ENCODE measurements at places on chromosomes 1 and 21.

GRCh38 chr1:19338323-19338762, 26.2 kb downstream of the SLC66A1 start:
- no peak for DNase-seq

- no peak for DNase-seq
These were observed 86.1 kb upstream of the ZNF281 start for GRCh38 chr1:200495901-200496300.

GRCh38 chr1:12279728-12280464, 50.1 kb downstream of the VPS13D start:
- DNase-seq, result no peak

GRCh38 chr1:185345913-185346720, 29.1 kb upstream of the IVNS1ABP start:
- no peak for DNase-seq

DNA sequence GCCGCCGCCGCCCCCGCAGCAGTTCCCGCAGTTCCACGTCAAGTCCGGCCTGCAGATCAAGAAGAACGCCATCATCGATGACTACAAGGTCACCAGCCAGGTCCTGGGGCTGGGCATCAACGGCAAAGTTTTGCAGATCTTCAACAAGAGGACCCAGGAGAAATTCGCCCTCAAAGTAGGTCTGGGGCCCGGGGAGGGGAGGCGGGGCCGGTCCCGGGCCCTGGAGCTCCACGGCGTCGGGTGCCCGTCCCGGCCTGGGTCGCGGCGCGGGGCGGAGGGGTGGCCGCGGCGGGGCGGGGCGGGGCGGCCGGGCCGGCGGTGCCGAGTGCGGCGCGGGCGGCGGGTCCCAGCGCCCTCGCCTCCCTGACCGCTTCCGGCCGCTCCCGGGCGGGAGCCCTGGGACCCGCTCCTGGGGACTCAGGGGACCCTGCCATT, 646 bp downstream of the MAPKAPK2 start:
- DNase-seq, result no peak

- DNase-seq, result no peak
These were observed 16.3 kb downstream of the FAAH start for GRCh38 chr1:46410156-46411009.

- DNase-seq, result no peak
These were observed 1.1 kb downstream of the ITLN1 start for GRCh38 chr1:160883581-160884513.

- DNase-seq, result no peak
These were observed 52.5 kb downstream of the EPRS1 start for GRCh38 chr1:219993554-219994433.

DNA sequence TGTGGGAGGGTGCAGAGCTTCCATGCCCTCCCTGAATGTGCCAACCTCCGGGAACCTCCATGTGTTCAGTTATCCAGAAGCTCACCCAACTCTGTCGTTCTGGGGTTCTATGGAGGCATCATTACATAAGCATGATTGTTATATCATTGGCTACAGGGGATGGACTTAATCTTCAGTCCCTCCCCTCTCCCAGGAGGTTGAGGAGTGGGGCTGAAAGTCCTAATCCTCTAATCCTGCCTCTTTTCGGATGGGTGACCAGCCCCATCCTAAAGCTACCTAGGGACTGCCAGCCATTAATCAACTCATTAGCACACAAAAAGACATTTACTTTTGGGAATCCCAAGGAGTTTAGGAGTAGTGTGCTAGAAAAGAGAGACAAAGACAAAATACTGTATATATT, 32.0 kb upstream of the PSEN2 start:
- no peak for DNase-seq

DNA sequence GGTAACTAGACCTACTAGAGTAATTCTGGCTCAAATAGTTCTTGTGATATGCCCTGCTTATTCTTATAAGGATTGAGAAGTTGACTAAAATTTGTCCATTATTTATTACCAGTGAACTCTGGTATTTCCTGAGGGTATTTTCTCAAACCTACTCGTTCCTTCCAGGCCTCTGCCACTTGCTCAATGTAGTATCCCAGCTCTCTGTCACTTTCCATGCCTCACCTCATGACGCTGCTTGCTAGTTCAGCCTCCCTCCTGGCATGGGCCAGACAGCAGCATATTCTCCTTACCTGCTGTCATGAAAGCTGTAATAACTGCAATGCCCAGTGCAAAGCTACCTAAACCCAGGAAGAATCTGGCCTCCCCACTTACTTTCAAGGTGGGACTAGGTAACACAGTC, 602.9 kb upstream of the ADAMTS5 start:
- no peak for DNase-seq

DNA sequence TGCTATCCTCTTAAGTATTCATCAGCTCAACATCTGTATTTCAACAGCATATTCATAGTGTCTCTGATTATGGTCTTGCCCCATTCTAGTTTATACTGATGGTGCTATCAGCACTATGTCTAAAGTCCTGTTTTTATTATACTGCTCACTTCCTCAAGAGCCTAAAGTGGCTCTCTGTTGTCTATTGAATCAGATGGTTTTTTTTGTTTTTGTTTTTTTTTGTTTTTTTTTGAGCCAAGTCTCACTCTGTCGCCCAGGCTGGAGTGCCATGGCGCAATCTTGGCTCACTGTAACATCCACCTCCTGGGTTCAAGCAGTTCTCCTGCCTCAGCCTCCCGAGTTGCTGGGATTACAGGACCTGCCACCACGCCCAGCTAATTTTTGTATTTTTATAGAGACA, 6.1 kb downstream of the STX12 start:
- DNase-seq, result no peak

GRCh38 chr1:2529784-2530512, at the start of gene HES5:
Gene HES5 (minus strand): TSS chr1:2530263. CDS start chr1:2530164, 99 bp downstream.
- no peak for DNase-seq

DNA sequence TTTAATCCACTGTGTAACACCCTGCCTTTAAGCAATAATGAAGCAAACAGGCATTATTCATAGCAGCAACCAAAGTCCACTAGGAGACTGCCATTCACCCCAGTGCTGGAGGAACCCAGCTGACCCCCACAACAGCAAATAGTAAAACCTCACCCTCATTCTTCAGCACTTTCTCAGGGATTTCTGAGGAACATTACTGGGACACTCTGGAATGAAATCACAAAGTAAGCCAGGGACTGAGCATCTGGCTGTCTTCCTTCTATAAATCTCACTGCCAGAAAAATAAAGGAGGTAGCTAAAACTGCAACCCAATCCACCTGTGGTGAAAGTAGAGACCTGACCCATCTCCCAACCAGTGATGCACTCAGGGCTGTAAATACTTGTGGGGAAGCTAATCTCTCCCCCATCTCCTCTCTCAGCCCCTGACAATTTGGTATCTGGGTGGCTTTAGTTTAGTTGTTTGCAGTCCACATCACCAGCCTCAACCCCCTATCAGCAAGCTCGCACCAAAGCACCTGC, 47.1 kb downstream of the COL6A1 start:
- DNase-seq, result no peak

DNA sequence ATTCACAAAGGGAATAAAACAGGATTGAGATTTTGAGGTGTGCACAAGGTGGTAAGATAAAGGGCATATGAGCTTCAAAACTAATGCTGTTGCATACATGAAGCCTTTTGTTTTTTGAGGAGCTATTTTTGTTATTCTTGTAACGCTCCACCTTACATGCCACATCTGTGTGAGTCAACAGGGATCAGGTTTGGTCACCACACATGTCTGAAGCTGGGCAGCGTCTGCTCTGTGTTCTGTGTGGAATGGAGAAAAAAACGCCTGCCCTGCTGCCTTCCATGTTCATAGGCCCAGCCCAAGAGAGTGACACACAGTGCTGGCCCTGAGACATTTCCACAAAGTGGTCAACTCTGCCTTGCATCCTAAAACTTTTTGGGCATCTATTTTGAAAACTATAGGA, 67.7 kb downstream of the MPZL1 start:
- DNase-seq, result peak; percentile 36

- DNase-seq, result no peak
These were observed 135.9 kb downstream of the ACBD6 start for GRCh38 chr1:180366371-180367068.

DNA sequence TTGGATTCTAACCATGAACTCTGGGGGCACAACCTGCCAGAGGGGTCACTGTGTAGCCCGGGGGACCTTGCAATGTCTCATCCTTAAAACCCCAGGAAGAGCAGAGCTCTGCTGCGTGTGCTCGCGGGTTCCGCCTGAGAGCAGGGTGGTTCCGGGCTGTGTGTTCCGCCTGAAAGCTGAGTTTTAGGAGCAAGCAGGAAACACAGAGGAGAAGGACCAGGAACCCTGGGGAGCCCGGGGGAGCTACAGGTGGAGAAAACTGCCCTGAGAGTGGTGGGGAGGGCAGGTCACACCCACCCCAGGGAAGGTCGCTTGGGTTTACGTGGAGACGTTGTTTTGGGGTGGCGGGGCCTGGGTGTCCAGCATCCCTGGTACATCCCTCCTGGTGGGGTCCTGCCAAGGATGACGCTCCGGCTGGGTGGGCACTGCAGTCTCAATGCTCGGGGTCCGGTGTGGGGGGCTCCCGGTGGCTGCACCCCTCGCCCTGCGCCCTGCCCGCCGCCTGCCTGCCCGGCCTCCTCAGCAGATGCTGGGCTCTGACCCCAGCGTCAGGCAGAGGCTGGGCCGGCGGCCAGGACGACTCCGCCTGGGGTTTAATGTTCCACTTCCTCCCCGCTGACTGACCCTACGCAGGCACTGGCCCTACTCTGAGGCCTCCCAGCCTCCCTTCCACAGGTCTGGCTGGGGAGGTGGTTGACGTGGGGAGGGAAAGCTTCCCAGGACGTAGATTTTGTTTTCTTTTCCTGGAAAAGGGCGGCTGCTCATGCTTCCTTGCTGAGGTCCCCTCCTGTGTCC, 17.3 kb upstream of the C1orf159 start:
- DNase-seq, result no peak

DNA sequence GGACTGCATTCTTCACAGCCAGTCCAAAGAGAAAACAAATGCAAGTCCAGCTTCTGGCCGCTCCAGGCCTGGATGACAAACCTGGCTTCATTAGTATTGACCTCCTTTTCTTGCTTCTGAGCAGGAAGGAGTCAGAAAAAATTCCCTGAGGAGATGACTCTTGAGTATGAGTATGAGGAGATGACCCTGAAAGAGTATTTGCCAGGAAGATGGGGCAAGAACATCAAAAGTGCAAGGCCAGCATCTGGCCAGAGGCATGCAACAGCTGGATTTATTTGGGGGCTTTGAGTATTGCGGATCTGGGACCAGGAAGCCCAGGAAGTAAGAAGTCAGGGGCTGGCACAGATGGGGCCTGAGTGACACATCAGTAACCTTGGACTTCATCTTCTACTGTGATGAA, 113.9 kb downstream of the GLIS1 start:
- no peak for DNase-seq

DNA sequence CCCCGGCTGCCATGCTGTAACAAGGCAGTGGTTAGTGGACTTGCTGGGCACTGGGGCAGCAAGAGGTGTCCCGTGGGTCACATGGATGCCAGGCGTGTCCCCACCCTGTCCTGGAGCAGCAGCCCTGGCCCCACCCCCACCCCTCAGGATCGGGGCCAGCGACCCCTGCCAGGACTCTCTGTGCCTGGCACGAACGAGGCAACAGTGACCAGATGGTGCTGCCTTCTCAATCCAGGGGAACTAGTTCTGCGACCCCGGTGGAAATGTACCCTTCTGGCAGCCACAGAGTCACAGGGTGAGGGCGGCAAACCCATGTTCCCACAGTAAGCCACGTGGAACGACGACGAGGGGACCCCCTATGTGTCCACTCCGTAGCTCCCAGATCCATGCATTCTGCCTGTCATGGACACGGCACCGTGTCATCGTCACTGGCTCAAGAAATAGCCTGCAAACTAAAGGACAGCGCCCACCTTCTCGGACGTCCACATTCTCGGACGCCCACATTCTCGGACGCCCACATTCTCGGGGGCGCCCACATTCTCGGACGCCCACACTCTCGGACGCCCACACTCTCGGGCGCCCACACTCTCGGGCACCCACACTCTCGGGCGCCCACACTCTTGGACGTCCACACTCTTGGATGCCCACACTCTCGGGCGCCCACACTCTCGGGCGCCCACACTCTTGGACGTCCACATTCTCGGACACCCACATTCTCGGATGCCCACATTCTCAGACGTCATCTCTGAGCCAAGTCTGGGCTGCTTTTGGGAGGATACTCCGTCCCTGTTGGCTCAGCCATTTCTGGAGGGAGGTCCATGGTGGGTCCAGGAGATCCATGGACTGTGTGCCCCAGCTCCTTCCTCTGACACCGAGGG, 19.6 kb upstream of the ACTRT2 start:
- no peak for DNase-seq

GRCh38 chr21:46392921-46393320, 65.8 kb upstream of the DIP2A start:
- no peak for DNase-seq

GRCh38 chr1:40876436-40876761, 14.2 kb upstream of the CITED4 start:
- DNase-seq, result no peak

- DNase-seq, result no peak
These were observed 71.2 kb downstream of the VWA5B1 start for GRCh38 chr1:20361805-20362381.

DNA sequence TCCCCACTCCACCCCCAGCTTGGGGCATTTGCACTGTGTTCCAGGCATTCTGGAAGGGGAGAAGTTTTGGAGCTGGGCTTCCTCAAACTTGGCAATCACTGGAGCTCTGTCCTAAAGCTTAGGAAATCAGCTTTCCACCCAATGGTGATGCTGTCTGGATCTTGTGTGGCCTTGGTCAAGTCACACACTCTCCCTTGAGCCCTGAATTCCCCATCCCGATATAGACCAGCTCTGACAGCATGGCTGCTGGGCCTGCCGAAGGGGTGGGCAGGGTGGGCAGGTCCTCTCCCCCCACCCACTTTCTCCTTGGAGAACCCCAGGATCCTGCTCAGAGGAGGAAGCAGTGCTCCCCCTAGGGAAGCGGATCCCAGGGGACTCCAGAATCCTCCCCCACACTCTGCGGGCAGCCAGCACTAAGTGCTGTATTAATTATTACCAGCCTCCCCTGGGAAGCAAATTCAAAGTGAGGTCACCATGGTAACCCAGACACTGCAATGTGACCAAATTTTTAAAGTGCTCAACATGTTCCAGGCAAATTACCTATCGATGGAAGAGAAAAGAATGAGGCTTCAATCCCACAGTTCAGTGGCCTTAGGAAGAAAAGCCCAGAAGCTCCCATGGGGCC, 21.3 kb upstream of the LDLRAP1 start:
- DNase-seq, result no peak

DNA sequence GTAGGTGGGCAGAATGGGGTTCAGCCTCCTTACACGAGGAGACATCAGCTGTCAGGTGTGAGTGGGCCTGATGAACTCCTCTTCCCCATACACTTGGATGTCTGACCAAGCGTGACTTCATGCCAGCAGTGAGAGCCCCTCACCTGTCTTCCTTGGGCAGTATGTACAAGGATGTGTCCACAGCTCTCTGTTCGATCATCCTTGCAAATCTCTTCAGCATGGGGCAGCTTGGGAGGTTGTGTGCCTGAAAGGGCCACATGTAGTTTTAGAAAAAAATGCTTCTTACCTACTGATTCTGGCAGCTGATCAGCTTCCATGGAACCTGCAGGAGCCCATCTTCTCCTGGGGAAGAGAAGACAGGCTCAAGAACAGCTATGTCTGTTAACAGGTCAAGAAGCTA, 18.0 kb downstream of the ACP6 start:
- no peak for DNase-seq

- DNase-seq, result no peak
These were observed 28.9 kb upstream of the DMRTB1 start for GRCh38 chr1:53430261-53430660.

Data from epithelial cell of prostate (primary cell).